Stimulated activated CD4-positive, alpha-beta T cell treated with anti-CD3 and anti-CD28 coated beads, Interleukin-12 subunit alpha, Interleukin-12 subunit beta, amount 100 ng/mL, for 4 hours (primary cell): ENCODE measurements at places on chromosomes 7 and 10.

DNA sequence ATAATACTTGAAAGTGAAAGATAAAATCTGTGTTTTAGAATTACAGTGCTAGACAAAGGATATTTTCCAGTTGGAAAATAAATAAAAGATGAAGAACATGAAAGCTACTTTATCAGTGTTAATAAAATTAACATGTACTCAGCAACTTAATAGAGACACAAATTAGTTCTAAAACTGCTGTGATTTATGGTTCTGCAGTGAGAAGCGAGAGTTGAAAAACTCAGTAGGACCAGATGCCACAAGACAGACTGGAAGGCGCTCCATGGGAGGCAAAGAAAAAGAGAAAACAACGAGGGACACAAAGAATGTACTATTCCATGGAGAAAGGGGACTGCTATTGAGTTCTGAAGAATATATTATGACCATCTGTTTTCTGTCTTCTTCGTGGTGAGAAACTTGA lies 590.4 kb downstream of the PHTF2 start:
- no peak for DNase-seq

GRCh38 chr10:65194126-65194525 lies 1672.9 kb downstream of the REEP3 start:
- no peak for DNase-seq

DNA sequence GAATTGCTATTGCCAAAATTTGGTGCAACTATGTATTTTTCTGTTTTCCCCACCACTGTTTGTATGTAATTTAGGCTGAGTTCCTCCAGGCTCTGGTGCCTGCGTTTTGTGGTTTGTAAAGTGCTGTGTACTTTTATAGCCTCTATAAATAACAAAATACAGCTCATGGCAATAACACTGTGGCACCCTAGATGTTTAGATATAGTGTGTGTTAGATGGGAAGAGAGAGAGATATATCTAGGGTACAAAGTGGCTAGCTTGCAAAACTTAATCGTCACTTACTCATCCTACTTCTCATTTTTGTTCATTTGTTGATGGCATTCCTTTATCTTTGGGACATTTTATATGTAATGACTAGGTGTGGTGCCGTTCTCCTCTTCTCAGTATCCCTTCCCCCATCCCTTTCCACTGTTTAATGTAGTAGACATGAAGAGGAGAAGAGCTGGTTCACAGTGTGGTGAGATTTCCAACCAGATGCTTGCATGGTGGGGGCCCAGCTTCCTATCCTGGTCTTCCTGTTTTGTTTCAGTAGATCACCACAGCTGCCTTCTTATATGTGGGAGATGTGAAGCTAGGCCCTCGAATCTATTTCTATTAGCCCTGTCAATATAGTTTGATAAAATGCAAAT lies 115.0 kb downstream of the SND1 start:
- DNase-seq, result no peak

- no peak for DNase-seq
Measured at GRCh38 chr10:36351159-36351558, 709.1 kb upstream of the FZD8 start.

- DNase-seq, result no peak
Measured at GRCh38 chr7:80902716-80903308, 16.0 kb downstream of the SEMA3C start.

- no peak for DNase-seq
Measured at GRCh38 chr7:108114117-108114841, 15.9 kb downstream of the LAMB4 start.

DNA sequence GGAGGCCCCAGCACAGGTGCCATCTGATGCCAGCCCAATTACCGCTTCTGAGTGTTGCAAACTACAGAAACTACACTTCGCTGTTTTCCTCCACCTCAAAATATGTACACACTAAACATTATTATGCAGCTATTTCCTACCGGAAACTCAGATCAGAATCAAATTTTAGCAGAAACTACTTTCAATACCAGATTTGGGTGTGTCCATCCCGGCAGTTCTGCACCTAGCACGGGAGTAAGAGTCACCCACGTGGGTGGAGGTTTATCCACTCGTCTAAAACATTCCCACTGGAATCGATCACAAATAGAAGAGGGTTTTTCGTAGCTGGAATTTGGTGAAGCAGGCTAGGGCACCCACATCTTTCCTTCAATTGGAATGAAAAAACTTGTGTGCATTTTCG lies 214.4 kb upstream of the PRKCQ start:
- DNase-seq, result no peak

GRCh38 chr7:101631224-101631714 lies 2.2 kb upstream of the MYL10 start:
- no peak for DNase-seq

- DNase-seq, result no peak
Measured at GRCh38 chr10:114623661-114624294, 34.3 kb downstream of the ABLIM1 start.

GRCh38 chr10:124474514-124475070 lies 13.0 kb downstream of the LHPP start:
- no peak for DNase-seq

GRCh38 chr10:101529207-101529606 lies 58.9 kb downstream of the POLL start:
- DNase-seq, result no peak

- no peak for DNase-seq
Measured at GRCh38 chr7:102182016-102182415, 104.7 kb upstream of the SH2B2 start.

- no peak for DNase-seq
Measured at GRCh38 chr7:53383131-53383530, 347.7 kb downstream of the POM121L12 start.

DNA sequence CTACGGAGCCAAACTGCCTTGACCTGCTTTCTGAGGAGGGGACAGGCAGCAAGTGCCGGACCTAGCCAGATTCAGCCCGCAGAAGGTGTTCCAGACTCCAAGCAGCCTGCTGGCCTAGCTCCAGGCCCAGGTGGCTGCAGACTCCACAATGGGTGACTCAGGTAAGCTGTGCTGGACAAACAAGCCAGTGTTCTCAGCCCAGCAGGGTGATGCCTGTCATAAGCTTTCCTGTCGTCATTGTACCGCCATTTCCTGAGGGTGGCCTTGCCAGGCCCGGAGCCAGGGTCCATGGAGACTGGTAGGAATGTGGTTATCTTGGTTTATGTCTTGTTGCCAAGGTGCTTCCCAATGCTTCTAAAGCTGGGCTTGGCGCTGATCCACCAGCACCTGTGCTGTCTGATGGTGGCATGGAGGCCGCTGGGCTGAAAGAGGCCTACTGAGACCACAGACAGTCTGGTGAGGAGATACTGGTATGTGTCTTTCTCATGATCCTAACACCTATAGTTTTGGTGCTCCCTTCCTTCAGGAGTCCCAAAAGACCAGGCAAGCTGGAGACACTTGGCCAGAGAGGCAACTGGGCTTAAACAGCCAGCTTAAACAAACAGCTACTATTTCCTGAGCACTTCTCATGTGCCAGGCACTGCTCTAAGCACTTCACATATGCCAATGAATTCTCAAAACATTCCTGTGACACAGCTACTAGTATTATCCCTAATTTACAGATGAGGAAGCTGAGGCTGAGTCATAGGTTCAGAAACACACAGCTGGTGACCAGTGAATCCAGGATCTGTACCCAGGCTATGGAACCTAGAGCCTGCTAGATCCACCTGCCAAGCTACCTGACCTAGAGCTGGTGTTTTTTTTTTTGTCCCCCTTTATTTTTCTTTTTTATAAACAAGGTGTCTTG lies 42.0 kb downstream of the ZC3HC1 start:
- DNase-seq, result no peak

GRCh38 chr7:157540606-157541294 lies 203.9 kb downstream of the DNAJB6 start:
- no peak for DNase-seq

GRCh38 chr7:14271441-14271840 lies 282.0 kb upstream of the ETV1 start:
- no peak for DNase-seq

- no peak for DNase-seq
Measured at GRCh38 chr7:30728591-30729100, 23.3 kb upstream of the INMT start.

DNA sequence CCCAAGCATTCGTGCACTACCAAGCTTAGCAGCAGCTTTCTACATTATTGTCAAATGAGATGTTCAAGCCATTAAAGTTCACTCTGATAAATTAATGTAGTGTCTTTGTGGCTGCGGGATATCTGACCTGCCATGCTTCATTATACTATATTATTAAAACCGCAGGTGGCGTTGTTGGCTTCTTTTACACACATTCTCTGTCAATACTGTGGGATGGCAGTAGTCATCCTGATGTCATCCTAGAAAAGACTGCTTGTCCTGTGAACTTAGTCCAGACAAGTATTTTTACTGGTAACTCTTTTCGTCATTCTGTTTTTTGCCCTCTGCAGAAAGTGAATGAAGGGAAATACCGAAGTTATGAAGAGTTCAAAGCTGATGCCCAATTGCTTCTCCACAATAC lies 103.9 kb downstream of the ZMYND11 start:
- no peak for DNase-seq

DNA sequence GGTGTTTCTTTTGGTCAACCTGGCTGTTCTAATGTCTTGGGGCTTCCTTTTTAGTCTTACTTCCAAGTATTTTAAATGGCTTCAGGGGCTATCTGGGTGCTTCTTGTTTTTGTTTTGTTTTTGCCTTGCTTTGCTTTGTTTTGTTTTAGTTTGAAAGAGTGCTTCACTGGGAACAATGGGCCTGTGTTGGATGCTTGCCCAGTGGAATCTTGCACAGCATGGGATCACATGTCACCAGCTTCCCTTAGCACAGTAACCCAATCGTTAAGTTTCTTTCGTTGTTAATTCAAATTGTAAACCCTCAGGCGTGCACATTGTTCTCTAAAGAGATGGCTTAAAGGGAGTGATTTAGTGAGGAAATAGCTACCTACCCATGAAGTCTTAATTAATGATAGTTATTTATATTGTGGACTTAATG lies 8.9 kb downstream of the COL17A1 start:
- DNase-seq, result no peak

GRCh38 chr7:97215556-97215955 lies 98.1 kb downstream of the SDHAF3 start:
- DNase-seq, result no peak

DNA sequence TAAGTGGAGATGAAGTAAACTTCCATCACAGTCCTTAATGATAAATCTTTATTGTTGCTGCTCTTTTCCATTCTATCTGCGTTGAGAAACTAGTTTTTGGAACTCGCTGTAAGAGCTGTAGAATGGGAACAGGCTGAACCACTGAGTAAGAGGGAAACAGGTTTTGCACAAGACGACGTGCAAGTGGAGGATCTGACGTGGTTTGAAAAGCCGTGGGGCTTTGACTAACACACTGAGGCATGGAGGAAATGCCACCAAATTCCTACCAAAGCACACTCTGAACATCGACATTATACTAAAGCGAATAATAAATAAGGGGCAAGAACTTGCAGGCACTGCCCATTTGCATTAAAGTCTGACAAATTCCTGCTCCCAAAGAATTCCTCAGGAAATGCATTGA lies 160.6 kb downstream of the KLF6 start:
- no peak for DNase-seq

DNA sequence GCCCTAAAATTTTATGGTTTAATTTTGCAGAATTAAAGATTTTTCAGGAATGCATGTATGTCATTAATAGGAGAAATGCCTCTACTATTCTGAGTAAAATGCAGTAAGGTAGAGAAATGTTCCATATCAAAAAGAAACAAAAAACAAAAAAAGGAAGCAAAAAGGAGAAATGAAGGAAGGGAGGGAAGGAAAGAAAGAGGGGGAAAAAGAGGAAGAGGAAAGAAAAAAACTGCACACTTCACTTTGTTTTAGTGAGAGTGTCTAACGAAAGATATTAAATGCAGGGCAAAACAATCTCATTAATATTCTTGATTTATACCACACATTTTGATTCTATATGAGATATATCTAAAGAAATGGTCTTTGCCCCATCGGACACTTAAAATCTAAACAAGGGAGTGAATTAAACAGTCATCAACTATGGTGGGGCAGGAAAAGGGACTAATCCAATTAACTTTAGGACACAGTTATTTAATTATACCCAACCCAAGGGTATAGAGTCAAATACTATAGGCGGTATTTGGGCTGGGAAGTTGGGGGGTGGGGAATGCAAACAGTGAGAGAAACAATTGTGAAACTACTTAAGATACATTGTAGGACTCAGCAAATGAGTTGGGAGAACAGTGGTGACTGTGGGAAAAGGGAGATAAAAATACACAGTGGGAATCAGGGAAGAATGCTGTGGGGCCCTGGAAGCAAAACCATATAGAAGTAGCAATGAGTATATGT lies 27.0 kb downstream of the IMMP2L start:
- DNase-seq, result no peak

DNA sequence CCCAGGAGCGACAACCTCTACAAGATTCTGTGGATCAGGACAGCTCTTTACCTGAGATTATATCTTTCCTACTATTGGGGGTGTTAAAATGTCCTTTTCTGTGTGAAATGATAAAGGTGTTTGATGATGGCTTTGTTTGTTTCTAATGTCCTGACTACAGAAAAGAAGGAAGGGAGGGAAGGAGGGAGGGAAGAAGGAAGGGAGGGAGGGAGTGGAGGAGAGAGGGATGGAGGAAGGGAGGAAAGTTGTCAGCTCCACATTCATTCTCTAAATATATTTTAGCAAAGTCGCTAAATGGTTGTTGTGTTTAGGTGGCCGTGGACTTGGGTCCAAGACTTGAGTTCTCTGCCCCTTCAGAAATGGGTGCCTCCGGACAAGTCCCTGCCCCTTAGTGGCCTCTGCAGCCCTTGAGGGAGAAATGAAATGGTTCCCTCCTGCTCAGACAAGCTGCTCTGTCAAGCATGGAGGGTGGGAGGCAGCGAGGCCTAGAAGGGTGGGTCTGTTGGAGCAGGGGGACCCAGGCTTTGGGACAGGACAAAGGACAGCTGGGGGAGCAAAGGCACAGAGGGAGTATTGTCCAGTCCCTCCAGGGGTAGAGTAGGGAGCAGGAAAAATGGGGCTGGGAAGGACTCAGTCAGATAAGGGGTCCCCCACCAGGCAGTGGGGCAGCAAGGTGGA lies 4.4 kb downstream of the RGS10 start:
- no peak for DNase-seq

- DNase-seq, result no peak
Measured at GRCh38 chr7:104933022-104933421, 81.0 kb upstream of the KMT2E start.

DNA sequence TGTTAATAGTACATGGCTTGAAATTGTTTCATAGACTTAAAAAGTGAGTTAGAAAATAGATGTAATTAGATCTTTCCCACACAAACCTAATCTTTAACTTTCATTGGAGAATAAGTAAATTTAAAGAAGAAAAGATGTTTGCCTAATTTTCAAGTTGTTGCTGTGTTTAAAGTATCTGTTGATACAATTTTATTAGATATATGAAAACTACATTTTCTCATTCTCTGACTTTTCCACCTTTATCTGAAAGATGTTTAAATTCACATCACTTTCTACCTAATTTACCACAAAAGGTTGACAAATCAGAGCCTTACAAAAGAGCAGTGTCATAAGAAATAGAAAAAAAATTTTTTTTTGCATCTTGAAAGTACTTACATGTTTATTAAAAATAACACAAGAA lies 45.8 kb downstream of the SHOC2 start:
- no peak for DNase-seq
